ENCODE measurements at places on chromosomes 5 and 9.

GRCh38 chr5:142674531-142675469, 11.1 kb downstream of the FGF1 start:
- DNase-seq = no peak

GRCh38 chr5:119316086-119316485, 39.7 kb upstream of the TNFAIP8 start:
- no peak for DNase-seq

GRCh38 chr9:119726035-119726434, 356.8 kb upstream of the BRINP1 start:
- DNase-seq = no peak

DNA sequence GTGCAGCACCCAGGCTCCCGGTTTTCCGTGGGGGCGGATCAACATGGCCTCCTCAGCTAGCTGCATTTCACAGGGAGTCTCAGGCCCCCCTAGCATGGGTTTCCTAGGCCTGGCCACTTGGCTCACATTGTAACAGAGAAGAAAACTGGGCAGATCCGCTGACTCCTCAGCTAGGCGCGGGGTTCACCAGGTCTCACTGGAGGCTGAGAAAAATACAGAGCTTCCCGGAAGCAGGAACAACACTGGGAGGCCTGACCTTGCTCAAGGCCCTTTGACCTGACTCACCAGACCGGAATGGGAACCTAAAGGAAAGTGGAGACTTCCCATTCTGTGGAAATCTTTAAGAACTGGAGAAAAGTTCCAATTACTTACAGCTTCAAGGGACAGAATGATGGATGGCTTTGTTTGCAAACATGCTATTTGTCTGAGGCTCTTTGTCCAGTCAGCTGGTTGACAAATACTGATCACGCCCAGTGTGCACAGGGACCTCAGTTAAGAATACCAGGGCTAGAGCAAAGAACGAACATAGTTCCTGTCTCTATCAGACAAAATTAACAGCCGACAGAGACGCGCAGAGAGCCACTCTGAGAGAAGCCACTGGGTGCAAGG, 88.7 kb upstream of the LRRTM2 start:
- DNase-seq = no peak

- no peak for DNase-seq
Observed at GRCh38 chr9:2340046-2340760, 281.4 kb upstream of the VLDLR start.

DNA sequence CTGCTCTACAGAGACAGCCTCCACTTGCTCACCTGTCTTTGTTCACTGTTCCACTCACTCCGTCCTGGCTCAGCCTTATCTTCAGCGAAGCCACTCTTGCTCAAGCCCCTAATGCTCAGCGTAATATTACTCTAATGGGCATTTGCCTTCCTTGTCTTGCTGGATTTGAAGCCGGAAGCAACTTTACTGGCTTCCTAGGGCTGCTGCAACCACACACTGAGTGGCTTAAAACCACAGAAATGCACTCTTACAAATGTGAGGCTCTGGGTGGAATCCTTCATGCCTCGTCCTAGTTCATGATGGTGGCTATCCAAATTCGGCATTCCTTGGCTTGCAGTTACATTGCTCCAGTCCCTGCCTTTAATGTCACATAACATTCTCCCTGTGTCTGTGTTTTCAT, 85.5 kb upstream of the MARCHF11 start:
- DNase-seq = no peak

- no peak for DNase-seq
Observed at GRCh38 chr5:27494887-27495286, 456.5 kb upstream of the CDH9 start.

DNA sequence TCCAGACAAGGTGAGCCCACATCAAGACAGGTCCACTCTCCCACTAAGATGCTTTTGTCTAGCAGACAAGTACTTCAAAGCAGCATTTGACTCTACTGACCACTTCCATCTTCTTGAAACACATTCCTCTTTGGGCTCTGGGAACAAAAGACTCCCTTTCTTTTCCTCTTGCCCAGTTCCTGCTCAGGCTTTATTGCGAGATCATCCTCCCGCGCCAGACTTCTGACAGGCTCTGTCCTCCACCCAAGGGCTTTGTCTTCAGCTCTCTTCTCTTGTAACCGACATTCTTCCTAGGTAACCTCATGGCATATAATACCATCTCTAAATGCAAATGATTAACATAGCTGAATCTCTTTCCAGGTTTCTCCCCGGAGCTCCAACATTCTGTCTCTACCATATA, 85.8 kb downstream of the NUDT12 start:
- DNase-seq = no peak

- DNase-seq = no peak
Observed at GRCh38 chr9:76655121-76655541, 109.1 kb upstream of the PCA3 start.

DNA sequence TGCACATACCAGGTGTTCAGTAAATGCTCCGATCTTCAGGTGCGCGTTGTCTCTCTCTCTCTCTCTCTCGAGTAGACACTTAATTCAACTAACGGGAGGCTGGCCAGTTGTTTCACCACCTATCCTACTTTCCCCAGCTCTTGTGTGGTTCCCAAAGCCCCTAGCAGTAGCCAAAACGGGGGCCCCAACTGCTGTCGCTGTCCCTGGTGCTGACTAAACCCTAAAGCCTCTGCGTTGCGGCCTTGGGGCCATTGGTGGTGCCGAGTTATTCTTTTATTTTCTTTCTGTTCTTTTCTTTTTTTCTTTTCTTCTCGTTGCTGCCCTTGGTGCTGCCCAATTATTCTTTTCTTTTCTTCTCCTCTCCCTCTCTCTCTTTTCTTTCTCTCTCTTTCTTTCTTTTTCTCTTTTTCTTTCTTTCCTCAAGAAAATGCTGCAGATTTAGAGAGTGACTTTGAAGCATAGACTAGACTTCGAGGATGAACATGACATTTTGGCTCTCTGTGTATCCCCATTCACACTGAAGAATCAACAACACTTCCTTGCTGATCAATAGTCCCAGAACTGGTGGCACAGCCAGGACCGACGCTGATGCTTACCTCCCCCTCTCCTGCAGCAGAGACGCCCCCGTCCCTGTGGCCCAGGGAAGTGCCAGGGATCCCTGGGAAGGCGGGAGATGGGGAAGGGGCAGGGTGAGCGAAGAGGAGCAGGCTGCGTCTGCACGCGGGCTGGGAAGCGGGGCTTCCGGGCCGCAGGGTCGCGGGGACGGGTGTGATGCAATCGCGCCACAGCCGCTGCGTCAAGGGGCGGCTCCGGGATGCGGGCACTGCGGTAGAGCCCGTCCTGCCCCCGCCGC, at the start of gene FBLL1:
Gene FBLL1, plus strand, starts transcription at position 785 of the 853 bp plus-strand sequence. CDS start 200 bp downstream, outside the sequence.
- no peak for DNase-seq

GRCh38 chr9:130398487-130399240, 46.1 kb upstream of the ASS1 start:
- DNase-seq = no peak

DNA sequence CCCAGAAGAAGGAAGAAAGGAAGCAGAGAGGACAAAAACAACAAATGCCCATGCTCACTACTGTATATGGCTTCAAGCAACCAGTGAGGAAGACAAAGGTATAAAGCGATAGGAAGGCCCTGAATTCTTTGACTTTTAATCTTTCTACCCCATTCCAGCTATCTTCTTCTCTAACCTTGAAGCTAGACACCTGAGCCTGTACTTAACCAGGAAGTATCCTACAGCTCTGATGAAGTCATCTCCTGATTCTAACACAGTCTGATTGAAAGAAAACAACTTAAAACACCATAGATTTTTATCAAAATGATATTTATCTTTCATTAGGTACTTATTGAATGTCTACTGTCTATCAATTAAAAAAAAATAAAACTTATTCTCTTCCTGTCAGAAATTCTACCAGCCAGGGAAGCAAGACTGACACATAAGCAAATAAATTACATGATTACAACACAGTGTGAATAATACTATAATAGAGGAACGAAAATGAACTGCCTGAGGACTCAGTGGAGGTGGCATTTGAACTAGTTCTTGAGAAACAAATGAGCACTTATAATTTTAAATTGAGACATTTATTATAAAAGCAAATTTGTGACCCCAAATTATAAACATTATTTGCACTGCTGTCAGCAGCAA, 123.3 kb upstream of the ELL2 start:
- DNase-seq = no peak

DNA sequence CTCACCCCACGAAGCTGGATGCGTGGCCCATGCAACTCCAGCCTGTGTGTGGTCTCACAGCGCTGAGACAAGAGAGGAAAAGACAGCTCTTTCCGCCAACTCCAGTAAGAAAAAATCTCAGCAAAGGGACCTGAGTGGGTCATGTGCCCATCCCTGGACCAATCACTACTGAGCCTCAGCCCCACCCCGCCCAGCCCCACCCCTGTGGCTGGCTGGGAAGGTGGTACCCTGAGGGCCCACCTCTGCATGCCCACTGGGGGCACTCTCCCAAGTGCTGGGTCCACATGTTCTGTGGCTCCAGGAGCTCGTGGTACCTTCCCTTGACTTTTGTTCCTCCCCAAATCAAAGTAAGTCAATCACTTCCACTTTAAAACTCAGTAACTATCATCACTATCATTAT, 105.1 kb upstream of the SMIM23 start:
- no peak for DNase-seq

DNA sequence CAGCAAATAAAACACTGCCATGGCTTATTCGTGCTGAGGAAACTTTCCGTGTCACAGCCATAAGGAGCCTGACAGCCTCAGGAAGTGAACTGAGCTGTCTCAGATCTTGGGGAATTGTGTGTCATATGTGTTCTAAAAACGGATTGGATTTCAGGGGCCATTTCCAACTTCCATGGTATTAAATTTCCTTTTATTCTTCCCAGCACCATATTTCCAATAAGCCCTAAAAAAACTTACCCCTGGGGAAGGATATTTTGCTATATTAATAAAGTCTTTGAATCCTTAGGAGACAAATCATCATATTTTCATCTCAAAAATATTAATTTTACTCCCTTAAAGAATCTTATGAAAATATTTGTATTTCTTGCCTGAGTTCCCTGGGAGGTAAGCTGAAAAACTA, 93.9 kb downstream of the LHFPL2 start:
- DNase-seq = no peak

- DNase-seq = no peak
Observed at GRCh38 chr9:121075251-121076036, 689 bp downstream of the CNTRL start.

DNA sequence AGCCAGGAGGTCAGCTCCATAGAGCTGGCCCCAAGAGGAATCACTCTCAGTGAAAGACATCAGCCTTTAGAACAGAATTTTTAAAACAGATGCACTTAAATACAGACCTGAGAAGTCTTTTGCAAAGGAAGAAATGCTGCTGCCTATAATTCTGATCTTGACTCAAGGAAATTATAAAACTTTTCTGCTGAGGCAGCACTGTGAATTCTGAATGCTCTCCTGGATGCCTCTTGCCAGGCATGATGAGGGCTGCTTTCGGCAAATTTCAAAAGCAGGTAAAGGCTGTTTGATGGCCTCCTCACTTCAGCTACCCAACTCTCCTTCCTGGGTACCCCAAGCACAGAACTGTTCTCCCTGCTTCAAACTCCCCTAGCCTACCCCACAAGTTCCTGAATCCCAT, 174.8 kb downstream of the CDK5RAP2 start:
- no peak for DNase-seq

DNA sequence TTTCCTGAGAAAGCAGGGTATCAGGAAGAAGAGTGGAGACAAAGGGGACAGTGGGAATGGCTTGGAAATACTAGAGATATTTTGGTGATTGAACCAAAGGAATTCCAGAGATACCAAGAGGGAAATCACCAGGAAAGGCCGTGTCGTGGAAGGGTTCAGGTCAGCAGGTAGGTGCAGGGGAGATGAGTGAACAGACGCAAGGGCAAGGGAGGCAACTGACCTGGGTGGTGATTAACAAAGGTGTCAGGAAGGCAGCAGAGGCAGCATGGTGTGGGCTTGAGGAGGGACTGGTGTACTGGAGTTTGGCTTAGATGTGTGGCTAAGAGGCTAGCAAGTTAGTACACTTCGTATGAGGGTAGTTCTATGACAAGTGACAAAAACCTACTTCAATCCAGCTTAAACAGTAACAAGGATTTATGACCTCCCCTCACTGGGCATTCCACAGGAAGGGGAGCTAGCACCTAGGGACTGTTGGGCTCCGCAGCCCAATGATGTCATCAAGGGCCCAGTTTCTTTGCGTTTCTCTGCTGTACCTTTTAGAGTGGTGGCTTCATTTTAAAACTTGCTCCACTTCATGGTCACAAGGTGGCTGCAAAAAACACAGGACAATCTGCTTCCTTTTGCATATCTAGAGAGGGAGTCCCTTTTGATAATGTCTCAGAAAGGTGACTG, 37.0 kb downstream of the INIP start:
- DNase-seq = no peak

- no peak for DNase-seq
Observed at GRCh38 chr9:121878271-121878822, 214.8 kb downstream of the TTLL11 start.

DNA sequence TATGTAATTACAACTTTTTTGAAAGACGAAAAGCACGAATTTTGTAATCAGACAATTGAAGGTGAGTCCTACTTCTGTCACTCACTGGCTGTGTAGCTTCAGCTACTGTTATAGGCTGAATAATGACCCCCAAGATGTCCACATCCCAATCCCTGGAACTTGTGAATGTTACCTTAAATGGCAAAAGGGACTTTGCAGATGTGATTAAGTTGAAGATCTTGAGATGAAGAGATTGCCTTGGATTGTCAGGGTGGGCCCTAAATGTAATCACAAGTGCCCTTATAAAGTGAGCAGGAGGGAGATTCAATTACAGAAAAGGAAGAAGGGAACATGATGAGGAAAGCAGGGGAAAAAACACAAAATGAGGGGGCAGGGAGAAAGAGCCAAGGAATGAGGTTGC, 326.2 kb upstream of the MSX2 start:
- DNase-seq = no peak
